Stimulated activated CD8-positive, alpha-beta memory T cell treated with anti-CD3 and anti-CD28 coated beads, Interleukin-4, amount 100 ng/mL, for 24 hours (primary cell): ENCODE measurements at places on chromosomes 16 and 17.

GRCh38 chr16:86063760-86064405 lies 164.9 kb downstream of the IRF8 start:
- DNase-seq, result no peak

- DNase-seq, result no peak
Measured at GRCh38 chr17:62797959-62798358, 10.2 kb downstream of the MARCHF10 start.

GRCh38 chr16:48366165-48367093 lies 18.8 kb downstream of the SIAH1 start:
- peak; percentile 19 for DNase-seq

GRCh38 chr17:29645515-29646051 lies 22.9 kb upstream of the CORO6 start:
- DNase-seq, result no peak

GRCh38 chr17:29042679-29043538 lies at the start of gene PIPOX:
TSS of gene PIPOX (plus strand) at chr17:29043141. CDS start at chr17:29043226, 85 bp downstream.
- no peak for DNase-seq

DNA sequence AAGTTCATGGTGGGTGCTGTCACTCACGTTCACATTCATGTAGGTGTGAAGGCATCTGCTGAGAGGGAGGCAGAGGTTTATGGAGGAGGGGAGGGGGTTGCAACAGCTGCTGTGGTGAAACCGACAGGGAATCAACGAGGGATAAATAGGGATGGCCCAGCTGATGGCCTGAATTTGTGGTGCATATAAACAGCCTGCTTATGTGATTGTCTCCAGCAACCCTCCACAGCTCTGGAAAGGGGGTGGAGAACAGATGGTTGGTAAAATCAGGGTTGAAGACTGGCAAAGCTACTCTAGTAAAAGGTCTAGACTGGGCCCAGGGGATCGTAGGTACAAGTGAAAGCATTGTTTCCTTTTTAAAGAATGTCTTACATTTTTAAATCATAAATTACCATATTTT lies 53.7 kb downstream of the IQCK start:
- DNase-seq, result no peak

DNA sequence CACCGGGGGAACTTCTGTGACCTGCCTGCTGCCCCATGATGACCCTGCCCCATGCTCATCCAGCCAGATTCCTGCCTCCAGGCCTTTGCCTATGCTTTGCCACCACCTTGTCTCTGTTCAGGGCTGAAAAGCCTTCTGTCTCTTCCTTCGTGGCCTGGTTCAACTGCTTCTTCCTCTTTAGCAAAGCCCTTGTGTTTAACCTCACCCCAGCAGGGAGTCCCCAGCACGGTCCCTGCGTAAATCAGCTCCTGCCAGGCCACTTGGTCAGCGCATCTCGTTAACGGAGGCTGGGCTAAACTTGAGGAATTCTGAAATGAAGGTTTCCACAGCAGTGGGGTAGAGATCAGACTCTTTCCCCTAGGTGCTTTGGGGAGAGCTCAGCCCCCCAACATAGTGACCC lies 16.1 kb upstream of the KCNJ12 start:
- DNase-seq, result no peak

DNA sequence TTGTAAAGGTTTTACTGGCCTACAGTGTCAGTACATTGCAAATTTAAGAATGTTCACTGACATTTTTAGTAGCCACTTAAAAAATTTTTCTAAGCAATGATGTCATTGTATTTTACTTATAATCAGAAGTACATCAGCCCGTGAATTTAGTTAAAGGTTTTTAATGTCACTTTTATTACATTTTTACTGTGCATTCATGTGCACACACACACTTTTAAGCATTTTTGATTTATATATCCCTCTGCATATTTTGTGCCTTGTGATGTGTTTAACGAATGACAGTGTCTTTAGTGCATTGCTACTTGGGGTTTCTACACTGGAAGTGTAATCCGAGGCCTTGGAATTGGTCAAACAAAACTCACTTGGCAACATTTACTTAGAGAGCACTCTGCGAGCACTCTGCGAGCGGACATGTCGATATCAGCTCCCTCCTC lies 190.4 kb downstream of the WWOX start:
- no peak for DNase-seq

GRCh38 chr16:23148166-23148512 lies 1.1 kb downstream of the USP31 start:
- DNase-seq, result no peak

GRCh38 chr16:104355-104754 lies 26.3 kb downstream of the MPG start:
- no peak for DNase-seq

DNA sequence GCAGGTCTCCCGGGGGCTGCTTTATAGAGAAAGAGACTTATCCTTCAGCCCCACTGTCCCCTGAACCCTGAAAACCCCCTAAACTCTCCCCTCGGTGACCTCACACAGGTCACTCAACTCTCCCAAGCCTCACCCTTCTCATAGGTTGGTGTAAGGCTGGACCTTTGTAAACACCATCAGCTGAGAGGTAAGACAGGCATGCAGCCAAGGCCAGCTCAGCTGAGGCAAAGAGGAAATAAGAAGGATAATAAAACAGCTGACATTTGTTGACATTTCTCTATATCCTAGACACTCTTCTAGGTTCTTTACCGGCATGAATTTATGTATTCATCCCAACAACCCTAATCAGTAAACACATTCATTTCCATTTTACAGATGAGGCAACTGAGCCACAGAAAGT lies 134.3 kb downstream of the CCT6B start:
- DNase-seq, result no peak

DNA sequence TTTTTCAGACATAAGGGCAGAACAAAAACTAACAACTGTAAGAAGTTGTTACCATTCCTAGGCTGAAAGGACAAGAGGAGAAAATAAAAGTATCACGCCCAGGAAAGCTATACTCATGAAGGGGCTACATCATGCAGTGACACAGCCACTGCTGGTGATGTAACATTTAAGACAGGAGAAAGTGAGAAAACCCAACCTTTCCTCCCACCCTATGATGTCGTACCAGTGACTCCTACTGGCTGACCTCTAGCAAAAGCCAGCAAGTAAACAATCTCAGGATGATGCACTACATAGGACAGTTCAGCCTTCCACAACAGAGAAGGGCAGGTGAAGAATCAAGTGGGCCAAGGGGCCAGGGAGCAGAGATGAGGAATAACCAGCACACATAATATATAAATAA lies 14.0 kb upstream of the OR1E2 start:
- no peak for DNase-seq

- no peak for DNase-seq
Measured at GRCh38 chr17:72123530-72124437, 3.0 kb downstream of the SOX9 start.

GRCh38 chr16:28879261-28879840 lies 1.1 kb downstream of the ATP2A1 start:
- DNase-seq, result no peak

GRCh38 chr16:10744370-10745030 lies 858 bp downstream of the NUBP1 start:
- DNase-seq, result no peak

- no peak for DNase-seq
Measured at GRCh38 chr17:7293159-7293558, 1.3 kb downstream of the YBX2 start.
